ENCODE measurements at places on chromosomes 6 and 20.
A peak's percentile ranks its signal among the peaks of the same experiment; 100 is the strongest.

DNA sequence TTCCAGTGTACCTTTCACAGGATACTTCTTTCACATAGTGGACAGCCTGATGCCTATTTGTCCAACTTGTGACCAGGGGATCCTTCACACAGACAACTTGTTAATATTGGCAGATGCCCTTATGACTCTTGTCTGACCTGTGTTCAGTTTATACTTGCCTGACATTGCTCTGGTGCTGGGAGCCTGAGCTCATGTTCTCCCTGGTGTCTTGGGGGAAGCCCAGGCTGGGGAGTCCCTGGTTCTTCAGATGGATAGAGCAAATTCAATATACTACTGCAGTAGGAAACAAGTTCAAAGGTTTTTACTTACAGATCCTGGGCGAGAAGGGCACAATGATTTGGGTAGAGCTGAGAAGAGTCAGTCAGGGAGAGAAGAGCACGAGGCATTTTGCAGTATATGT is 76.1 kb downstream of the NKAIN2 start:
- DNase-seq: no peak

DNA sequence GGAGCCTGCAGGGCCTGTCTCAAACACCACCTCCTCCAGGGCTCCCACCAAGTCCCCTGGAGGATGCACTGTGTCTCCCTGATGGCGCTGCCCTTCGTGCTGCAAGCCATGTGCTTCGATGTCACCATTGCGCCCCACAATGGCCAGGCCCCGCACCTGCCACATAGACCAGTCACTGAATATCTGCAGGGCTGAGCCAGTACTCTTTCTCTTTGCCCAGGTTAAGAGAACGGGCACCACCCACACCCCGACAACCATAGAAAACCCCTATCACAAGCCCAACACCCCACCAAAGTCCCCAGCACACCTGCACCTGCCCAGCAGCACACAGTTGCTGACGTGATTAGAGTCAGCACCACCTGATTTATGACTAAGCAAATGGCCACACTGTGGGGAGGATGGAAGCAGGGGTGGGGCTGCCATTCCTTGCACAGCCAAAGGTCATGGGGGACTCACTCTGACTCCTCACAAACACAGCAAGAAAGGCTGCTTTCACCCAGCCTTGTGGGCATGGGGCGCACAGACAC is 104.3 kb downstream of the SLC23A2 start:
- no peak for DNase-seq

GRCh38 chr6:35206346-35206745 is 7.4 kb upstream of the SCUBE3 start:
- no peak for DNase-seq

DNA sequence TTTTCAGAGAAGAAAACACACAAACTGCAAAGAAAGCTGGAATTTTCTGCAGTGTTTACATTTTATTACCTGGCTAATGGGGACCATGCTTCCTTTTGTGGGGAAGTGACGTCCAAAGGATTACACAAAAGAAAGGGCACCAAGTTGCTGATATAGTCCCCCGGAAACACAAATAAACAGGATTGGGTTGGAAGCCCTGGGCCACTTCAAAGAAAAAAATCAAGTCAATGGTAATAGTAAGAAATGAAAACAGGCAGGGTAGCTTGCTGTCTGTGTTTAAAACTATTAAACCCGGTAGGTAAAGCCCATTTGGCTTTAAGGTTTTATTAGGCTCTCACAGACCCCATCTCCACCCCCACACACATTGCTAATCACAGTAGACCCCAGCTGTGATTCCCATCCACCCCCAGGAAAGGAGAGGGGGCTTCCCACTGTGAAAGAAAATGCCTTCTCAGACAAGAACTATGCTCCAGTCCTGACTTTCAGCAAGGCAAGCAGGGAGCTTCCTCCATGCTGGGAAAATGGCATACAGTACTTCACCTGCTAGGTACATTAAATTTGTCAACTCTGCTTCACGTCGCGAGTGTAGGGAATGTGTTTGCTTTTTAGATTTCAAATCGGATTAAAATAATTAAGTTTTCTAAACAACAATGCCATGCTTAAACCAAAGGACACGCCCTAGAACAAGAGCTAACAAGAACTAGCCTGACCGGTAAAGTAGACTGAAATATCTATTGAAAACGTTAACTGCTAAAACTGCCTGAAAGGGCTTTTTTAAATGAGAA is 1.1 kb downstream of the PERP start:
- no peak for DNase-seq

DNA sequence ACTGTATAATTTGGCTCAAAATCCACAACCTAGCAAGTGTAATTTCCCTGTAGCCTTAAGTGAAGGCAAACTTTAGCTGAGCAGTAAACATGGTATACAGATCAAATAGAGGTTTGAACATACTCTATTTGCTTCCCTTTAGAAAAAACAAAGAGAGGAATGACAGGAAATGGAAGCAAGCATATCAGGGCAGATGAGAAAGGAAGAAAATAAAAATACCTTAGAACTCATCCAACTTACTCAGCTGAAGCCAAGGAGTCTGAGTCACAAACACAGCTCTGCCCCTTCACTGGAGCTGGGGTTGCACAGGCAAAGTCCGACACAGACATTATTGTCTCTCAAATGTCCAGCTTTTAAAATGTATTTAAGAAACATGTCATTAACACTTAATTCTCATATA is 379.9 kb upstream of the IRAK1BP1 start:
- no peak for DNase-seq

DNA sequence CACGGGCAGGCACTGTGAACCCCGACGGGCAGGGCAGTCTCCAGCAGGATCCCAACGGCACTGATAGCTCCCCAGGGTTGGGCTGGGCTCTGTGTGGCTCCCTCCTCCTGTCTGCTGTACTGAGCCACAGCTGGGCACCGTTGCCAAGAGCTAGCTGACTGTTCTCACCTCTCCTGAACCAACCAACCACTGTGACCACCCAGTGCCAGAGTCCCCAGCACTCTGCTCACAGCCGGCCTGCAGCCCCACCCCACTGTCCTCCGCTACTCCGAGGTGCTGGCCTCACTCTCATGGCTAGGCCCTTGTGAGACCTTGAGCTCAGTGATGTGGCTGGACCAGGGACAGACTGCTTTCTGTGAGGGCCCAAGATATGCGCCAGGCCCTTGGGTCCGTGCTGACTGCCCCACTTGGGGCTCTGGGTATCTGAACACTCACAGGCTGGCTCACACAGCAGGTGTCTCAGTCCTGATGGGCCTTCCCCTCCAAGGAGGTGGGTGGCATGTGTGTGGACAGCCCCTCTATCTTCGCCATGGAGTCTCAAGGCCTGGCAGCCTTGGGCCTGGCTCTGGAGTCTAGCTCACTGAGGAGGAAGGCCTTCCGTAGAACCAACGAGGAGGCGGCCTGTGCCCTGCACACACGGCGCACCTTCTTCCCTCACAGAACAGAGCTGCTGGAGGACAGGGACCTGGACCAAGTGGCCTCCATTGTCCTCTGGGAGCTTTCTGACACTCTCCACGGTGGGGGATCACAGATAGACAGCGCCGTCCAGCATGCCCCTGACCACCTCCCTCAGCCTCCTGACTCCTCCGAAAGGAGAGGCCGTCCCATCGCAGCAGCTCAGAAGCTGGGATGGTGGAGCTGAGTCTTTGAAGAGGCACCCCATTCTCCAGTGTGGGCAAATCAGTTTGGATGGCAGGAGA is 53.5 kb downstream of the TCP11 start:
- no peak for DNase-seq

GRCh38 chr6:84340422-84340821 is 113.0 kb upstream of the CEP162 start:
- no peak for DNase-seq

GRCh38 chr6:119736296-119737021 is 386.9 kb upstream of the MAN1A1 start:
- DNase-seq: no peak

- peak; percentile 52 for DNase-seq
Measured at GRCh38 chr6:34391786-34392496, 528 bp downstream of the NUDT3 start.

DNA sequence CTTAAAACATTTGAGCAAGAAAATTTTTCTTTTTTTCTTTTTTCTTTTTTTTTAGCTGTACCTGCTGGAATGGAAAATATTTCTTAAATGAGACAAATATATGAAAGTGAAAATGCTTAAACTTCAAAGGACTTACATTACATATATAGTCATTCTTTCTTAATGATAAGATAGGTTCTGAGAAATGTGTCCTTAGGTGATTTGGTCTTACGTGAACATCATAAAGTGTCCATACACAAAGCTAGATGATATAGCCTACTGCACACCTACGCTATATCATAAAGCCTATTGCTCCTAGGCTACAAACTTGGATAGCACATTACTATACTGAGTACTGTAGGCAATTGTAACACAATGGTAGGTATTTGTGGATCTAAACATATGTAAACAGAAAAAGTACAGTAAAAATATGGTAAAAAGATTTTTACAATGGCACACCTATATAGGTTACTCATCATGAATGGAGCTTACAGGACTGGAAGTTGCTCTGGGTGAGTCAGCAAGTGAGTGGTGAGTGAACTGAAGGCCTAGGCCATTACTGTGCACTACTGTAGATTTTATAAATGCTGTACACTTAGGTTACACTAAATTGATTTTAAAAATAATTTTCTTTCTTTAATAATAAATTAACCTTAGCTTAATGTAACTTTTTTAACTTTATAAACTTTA is 54.6 kb downstream of the RPP21 start:
- DNase-seq: no peak

DNA sequence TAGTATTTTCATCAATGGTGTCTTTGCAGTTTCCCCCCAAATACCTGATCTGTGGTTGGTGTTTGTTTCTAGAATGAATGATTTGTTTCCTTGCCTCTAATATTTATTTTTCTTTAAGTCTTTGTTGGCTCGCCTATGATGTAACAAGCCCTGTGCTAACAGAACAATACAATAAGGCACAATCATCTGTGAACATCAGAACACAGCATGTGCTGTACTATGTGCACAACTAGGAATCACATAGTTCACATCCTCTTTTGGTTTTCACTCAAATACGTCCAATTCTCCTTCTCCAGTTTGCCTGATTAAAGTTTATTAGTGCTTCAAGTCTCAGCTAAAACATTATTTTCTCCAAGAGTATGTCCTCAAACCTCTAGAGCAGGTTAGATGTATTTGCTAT is 613.1 kb downstream of the EPHA7 start:
- no peak for DNase-seq

Measured in activated CD4-positive, CD25-positive, alpha-beta regulatory T cell (primary cell).